RWPE1 (cell line): ENCODE measurements at places on chromosomes 16 and 17.

DNA sequence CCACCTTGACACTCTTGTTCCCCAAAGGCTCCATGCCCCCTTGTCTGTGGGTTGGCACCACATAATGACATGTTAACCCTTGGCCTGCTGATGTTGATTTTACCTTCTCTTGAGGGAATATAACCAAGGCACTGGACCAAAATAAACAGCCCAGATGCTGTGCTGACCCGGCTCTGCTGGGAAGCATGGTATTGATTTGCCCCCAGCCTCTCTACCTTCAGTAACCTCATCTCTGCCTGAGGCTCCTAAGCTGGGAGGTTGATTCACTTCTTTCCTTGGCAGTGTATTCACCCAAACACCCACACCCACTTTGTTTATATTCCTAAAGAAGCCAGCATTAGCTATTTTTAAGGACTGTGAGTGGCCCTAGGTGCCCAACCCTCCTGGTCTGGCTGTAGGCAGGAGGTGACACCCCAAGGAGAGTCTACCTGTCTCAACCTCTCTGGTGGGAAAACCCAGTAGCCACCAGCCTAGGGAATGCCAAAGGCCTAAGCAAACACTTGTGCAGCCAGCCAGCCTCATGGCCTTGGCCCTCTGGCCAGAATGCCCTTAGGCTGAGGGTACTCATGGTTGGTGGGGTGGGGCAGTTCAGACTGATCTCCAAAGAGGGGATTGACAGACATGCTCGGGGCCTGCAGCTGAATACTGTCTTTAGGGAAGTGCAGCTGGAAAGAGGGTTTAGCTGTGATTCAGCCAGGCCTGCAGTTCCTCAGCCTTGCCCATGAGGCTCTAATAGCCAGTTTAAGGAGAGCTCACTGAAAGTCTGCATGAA, 42.7 kb downstream of the GNAO1 start:
- DNase-seq: no peak

DNA sequence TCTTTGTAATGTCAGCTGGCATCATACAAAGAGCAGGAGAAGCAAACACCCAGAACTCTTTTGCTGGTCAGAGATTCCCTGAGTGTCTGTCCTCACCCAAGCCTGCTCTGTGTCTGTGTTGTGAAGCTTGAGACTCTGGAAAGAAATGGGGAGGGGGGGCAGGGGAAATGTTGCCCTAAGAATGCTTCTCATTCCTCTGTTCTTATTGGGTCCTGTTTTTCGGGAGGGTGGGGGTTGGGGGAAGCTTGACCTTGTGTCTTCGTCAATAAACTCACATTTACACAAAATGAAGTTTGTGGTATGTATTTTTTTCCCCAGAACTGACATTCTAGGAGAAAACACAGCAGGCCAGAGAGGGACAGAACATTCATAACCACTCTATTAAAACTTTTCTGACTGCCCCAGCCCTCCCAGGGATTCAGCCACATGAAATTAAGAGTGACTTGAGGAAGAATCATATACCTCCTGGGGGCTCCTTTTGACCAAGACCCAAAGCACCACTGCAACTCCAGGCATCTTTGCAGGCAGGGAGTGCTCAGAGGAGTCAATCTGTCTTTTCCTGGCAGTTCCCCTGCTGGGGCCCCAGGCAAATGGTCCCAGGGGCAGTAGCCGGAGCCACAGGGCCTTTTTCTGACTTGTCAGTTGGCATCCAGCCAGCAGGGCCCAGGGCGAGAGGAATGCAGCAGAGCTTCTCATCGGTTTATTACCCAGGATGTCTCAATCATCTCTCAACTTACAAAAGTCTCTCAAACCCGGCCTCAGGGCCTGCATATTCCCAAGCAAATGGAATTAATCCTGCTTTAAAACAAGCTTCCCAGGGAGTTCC, 5.1 kb upstream of the RASL10B start:
- peak; percentile 71 for DNase-seq

DNA sequence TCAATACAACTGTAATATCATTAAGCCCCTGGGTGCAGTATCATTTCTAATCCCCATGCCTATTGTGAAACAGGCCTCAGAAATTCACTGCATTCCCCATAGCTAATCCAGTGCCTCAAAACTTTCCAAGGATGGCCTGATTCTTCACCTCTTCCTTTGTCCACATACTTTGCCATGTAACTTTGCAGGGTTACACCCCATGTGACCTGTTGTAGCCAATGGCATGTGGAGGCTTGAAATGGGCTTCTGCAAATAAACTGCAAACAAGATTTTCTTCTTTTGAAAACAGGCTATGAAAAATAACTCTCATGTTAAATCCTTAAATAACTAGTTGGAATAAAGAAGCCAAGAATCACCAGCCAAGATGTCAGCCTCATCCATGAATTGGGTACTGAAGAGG, 35.9 kb downstream of the ABCA10 start:
- peak; percentile 8 for DNase-seq

DNA sequence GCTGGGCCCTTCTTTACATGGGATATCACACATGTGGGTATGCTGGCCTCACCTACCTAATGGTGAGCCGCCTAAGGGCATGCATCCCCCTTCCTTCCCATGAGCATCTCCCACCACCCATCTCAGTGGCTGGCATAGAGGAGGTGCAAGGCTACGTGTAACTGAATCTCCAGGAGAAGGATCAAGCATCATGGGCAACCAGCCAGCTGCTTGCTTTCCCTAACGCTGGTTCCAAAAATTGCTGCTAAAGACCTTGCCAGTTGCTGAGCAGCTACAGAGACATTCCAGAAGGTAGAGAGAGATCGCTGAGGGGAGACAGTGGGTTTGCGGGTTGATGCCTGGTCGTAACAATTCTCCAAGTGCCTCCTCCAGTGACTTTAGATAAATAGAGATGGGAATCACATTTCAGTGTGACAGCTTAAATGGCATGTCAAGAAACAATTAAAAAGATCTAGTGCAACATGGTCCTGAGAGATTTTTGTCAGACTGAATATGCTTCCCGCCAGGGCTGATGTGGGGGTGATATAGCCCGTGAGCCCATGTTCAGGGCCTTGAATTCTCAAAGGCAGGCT, 378.4 kb upstream of the CDH5 start:
- no peak for DNase-seq

GRCh38 chr16:1053700-1054368, 18.7 kb upstream of the SSTR5 start:
- no peak for DNase-seq
